ENCODE measurements at places on chromosomes 11 and 22. TPM values are rescaled to one million over a fixed set of nuclear protein-coding genes. Genes with fewer than 3 reads are reported as not detected.

DNA sequence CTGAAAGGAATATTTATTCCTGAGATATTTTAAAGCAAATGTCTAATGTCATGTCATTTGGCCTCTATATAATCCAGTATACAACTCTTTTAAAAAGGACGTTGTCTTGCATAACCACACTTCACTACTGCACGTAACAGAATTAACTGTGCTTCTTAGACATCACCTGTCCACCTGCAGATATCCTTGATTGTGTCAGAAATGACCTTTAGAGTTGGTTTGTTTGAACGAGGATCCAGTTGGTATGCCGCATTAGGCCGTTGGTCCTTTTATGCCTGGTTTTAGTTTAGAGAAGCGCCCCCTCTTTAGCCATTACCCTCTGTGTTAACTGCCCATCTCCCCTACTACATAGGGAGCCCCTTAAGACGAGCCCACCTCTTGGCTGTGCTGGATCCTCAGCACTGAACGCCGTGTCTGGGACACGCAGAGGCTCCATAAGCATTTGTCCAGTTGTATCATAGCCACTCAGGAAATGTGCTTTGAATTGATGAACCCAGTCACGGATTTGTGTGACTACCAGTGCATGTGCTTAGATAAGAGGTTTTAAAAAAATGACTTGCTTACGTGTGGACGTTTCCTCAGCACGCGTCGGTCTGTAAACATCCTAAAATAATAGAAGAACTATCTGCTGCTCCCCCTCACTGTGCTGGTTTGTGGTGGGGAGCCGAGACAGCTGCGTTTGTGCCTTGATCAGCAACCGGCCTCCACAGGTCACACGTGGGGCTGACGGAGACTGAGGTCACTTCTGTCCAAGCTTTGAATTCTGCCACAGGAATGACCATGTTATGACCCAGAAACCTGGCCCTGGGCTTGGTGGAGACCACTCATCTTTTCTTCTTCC is 4.0 kb downstream of the MICAL2 start:
- no peak for DNase-seq

The DUSP8 gene
- polyA plus RNA-seq: 3.4 TPM

The DNAJB7 gene
- polyA plus RNA-seq: not detected

- peak; percentile 46 for DNase-seq
Measured at GRCh38 chr11:12692229-12693075, 18.2 kb downstream of the TEAD1 start.

GRCh38 chr11:123000721-123001120 is 19.1 kb upstream of the BSX start:
- DNase-seq: no peak

GRCh38 chr11:12727563-12728211 is 53.5 kb downstream of the TEAD1 start:
- peak; percentile 22 for DNase-seq

GRCh38 chr11:86192519-86193257 is 51.9 kb upstream of the EED start:
- DNase-seq: no peak
